Mucosa of descending colon (tissue), 3 donors: ENCODE measurements at places on chromosomes 7 and 10. TPM values are rescaled to one million over a fixed set of nuclear protein-coding genes. Genes with fewer than 3 reads are reported as not detected.

- no peak for DNase-seq
These were observed 62.9 kb upstream of the VKORC1L1 start for GRCh38 chr7:65809982-65810288.

- no peak for DNase-seq
These were observed 114.7 kb downstream of the MYO3A start for GRCh38 chr10:26048756-26049155.

- no peak for DNase-seq
These were observed 43.1 kb upstream of the ST8SIA6 start for GRCh38 chr10:17497446-17498030.

- peak; percentile 72 for DNase-seq
These were observed 5.8 kb downstream of the VSIR start for GRCh38 chr10:71767420-71768035.

DNA sequence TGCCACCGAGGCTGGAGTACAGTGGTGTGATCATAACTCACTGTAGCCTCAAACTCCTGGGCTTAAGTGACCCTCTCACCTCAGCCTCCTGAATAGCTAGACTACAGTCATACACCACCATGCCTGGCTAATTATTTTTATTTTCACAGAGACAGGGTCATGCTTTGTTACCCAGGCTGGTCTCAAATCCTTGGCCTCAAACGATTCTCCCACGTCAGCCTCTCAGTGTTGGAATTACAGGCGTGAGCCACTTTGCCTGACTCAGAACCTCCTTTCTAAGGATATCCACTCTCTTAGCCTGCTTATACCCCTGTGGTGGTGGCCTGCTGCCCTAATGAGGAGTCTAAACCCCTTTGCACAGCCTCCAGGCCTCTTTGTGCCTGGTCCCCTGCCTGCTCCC, 4.2 kb upstream of the IGFBP1 start:
- DNase-seq: no peak

DNA sequence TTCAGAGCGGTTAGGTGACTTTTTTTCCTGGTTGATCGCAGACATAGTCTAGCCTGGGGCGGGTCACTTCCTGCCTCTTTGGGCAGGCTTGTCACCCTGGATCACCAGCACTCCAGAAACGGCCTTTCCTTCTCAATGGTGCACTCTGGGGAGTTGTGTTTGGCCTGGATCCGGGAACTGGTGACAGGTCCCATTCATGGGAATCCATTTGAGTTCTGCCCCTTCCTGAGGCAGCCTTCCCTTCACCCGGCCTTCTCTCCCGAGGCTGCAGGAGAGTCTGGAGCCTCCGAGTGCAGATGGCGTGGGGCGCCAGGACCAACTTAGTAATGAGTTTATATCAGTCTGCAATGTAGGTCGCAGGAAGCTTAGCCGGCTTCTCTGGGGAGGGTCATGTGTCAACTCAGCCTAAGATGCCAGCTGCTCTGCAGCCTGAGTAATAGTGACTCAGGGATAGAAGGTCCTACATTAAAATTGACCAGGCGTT, 54.2 kb downstream of the TACR2 start:
- peak; percentile 63 for DNase-seq

DNA sequence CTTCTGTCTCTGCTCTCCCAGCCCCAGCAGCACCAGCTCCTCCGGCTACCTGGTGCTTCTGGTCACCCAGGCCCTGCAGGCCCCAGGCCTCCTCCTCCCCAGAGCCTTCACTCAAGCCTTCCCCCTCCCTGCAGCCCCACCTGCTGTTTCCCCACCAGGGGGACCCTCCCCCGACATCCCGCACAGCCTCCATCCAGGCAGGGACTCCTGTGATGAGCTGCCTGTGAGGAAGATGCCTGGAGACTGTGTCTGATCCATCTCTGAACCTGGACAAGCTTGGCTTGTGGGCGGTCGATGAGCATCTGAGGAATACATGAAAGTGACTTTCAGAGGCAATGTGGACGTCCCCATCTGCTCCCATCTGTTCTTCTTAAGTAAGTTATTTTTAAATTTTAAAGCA, 45.0 kb downstream of the RAMP3 start:
- DNase-seq: no peak

- peak; percentile 29 for DNase-seq
These were observed 111.9 kb upstream of the RPA3 start for GRCh38 chr7:7830122-7830878.

GRCh38 chr7:36615852-36616540, 108.3 kb downstream of the AOAH start:
- DNase-seq: no peak

DNA sequence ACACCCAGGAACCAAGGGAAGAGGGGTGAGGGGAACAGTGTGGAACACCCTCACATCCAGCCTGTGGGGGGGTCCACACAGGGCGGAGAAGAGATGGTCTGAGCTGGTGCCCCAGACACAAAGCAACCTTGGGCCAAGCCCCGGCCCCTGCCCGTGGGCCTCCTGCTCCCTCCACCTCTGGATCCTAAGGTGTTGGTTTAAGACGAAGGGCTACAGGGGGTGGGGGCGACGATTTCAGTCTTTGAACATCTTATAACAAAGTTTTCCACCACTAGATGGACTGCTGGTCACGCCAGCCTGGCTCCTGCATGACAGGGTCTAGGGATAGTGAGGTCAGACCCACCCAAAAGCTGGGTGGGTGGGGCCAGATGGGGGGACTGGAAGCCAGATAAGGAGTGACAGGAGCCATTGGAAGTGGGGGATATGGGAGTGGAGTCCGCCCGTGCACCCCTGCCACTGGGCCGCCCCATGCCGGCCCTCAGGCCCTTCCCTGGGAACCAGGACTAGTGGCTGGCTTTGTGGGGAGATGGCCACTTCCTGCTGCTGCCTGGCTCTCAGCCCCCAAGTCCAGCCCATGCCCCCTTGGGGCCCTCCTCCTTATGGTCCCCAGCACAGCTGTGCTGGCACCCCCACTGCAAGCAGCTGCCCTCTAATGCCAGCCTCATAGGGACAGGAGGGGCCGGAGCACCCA, 98.4 kb downstream of the RGS10 start:
- no peak for DNase-seq

GRCh38 chr10:31035266-31035798, 3.7 kb upstream of the ZNF438 start:
- no peak for DNase-seq

GRCh38 chr10:12782537-12782936, 219.0 kb downstream of the CCDC3 start:
- peak; percentile 45 for DNase-seq

DNA sequence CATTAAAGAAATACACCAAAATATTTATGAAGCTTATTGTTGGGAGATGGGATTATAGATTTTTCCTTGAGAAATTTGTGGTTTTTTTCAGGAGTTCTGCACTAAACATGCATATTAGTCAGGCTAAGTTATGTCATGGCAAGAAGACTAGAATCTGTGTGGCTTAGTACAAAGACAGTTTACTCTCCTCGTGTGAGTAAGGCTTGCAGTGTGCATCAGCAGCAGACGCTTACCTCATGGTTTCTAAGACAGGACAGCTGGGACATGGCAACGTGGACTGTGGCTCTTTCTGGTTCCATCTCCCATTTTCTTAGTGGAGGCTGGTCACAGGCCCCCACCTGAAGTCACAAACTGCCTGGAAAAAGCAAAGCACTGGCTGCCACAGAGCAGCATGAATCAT, 429.6 kb upstream of the VSTM2A start:
- DNase-seq: no peak

DNA sequence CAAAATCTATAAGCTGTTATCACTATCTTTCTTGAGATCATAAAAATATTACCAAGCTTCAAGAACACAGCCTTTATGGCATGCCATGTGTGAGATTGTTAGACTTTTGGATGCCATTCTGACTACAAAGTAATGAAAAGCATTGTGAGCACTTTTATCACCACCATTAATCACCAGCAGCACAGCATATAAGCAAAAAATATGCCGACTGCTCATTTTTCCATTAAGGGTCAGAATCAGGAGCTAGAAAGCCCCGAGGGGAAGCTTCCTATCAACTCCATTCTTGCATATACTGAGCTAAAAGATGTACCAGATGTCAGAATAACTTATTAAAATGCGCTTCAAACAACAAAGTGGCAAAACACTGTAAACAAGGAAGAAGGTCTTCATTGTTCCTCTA, 114.3 kb downstream of the LMBR1 start:
- DNase-seq: no peak

GRCh38 chr7:135756191-135756590, 7.6 kb upstream of the FAM180A start:
- no peak for DNase-seq

DNA sequence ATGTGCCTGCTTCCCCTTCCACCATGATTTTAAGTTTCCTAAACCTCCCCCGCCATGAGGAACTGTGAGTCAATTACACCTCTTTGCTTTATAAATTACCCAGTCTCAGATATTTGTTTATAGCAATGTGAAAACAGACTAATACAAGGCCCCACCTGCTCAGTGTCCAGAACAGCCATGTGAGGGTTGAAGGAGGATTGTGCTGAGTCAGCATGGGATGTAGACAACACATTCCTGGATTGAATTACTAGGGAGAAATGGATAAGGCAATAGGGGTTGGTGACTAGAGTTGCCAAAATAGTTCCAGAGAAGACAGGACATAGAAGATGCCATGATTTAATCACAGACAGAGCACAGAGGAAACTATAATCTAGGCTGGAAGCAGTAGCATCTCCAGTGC, 270.3 kb downstream of the GFRA1 start:
- no peak for DNase-seq

- DNase-seq: no peak
These were observed 149.0 kb upstream of the TCF7L2 start for GRCh38 chr10:112801004-112801403.

- DNase-seq: no peak
These were observed 80.5 kb upstream of the ETV1 start for GRCh38 chr7:14069961-14070360.

- DNase-seq: peak; percentile 12
These were observed 487.4 kb downstream of the PLXDC2 start for GRCh38 chr10:20303453-20304152.

GRCh38 chr7:44972562-44972961, 6.3 kb downstream of the MYO1G start:
- peak; percentile 14 for DNase-seq

GRCh38 chr10:70974351-70974901, 86.1 kb upstream of the PCBD1 start:
- no peak for DNase-seq

- DNase-seq: no peak
These were observed 54.8 kb upstream of the CALD1 start for GRCh38 chr7:134724606-134725005.

GRCh38 chr7:30879139-30880124, 32.2 kb upstream of the AQP1 start:
- no peak for DNase-seq

DNA sequence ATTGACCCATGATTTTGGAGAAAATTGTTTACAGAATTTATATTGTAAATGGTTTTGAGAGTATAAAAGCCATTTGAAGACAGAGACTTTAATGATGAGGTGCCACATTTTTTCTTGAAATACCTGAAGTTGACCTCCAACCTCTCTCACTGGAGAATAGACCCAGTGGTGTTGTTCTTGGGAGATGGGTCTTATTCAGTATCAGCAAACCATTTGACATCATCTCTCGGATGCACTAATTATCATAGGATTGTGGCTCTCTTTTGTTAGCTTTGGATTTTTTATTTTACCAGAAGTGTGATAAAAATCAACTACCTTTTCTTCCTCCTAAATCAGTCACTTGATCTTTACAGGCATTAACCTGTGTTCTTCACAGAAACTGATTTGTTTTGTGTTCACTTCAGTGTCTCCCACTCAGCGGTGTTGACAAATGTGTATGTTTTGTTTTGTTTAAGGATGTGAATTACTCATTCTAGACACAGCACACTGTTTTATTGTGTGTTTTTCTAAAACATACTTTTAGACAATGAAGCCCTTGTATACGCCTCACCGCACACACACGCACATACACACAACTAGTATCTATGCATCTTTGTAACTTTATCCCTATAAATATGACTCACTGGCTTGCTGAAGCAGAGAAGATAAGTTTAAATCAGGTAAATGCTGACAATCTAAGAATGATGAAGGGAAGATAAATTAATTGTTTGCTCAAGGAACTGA, 455.6 kb downstream of the INHBA start:
- no peak for DNase-seq

DNA sequence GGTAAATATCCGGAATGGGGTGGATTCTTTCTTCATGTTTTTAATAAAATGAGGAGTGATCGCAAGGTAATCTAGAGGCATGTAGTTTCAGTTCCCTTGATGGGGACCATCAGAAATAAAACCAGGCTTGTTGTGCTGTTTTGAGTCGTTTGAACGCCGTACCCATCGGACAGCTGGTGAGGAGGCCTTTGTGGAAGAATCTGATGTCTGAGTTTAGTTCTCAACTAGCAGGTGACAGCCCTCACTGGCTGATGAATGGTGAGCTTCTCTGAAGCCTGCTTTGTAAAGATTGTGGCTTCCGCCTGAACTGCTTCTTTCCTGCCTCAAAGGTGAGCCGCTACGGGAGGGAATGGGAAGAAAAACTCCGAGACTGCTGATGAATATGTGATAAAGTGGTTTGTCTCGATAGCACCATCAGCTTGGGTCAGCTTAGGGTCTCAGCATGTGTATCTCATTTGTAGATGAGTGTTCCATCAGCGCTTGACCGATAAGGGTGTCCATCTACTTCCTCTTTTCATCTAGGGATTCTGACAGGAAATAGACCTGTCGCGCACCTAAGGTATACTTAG, 977 bp downstream of the TMEM248 start:
- peak; percentile 33 for DNase-seq

DNA sequence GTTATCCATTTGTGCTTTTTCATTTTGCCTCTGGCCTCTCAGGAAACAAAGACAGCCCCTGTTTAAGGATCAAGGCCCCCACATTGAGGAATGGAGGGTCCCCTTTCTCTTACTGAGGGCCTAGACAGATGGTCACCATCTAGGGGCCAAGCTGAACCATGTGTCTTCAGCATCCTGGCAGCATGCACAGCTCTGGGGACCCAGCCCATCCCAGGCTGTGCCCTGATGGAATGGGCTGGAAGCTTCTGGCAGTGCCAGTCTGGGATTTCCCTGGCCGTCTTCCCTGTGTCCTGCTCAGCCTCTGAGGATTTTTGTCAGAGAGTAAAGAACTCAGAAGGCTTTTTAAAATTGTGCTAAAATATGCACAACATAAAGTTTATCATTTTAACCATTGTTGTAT, 116.8 kb downstream of the ITIH5 start:
- DNase-seq: no peak

DNA sequence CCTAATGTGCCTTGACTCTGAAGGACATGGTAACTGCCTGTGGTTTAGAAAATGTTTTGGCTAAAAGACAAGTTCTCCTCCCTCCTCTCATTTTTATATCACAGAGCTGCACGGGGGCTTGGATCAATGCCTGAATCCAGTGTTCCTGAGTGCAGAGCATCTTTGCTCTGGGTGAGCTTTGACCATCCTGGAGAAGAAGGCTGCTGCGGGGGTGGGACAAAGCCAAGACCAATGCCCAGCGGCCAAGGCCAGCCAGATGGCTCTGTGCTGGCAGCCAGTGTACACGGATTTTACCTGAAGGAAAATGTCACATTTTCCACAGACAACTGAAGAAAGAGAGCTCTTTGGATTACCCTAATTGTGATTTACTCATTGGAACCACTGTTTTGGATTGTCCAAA, 102.0 kb upstream of the TARP start:
- DNase-seq: no peak

- DNase-seq: peak; percentile 71
These were observed 114.8 kb upstream of the LANCL2 start for GRCh38 chr7:55250313-55250712.

Gene SHH
- 6.6 TPM for total RNA-seq

Gene ANKMY2
- total RNA-seq: 19.5 TPM

Gene C10orf105
- total RNA-seq: not detected

Gene HABP2
- total RNA-seq: not detected

Gene FAM237B
- not detected for total RNA-seq

Gene SLC37A3
- total RNA-seq: 68.6 TPM

Gene CYP3A7
- total RNA-seq: not detected

Gene TRPV5
- total RNA-seq: not detected

Gene FFAR4
- 17.4 TPM for total RNA-seq

Gene OIT3
- total RNA-seq: 0.12 TPM

Gene MYL10
- not detected for total RNA-seq
